T-helper 2 cell treated with Interferon-gamma antibody and Interleukin-4, amounts not matched to agents 100 ng/mL and 5 ng/mL, for 36 hours (primary cell): ENCODE measurements at places on chromosomes 3 and 15. TPM values are rescaled to one million over a fixed set of nuclear protein-coding genes. Genes with fewer than 3 reads are reported as not detected.

Gene SLC6A20
- not detected in 2 replicates for total RNA-seq

Gene AVEN
- total RNA-seq: 15.9 and 16.8 TPM in 2 replicates

Gene ZCWPW2
- 0.18 TPM in 1 of 2 replicates, not detected in the other for total RNA-seq

Gene SNX22
- 0.36 and 0.59 TPM in 2 replicates for total RNA-seq

Gene PCOLCE2
- not detected in 2 replicates for total RNA-seq

Gene LMLN
- 1.9 and 2.7 TPM in 2 replicates for total RNA-seq

Gene TLR9
- total RNA-seq: 0.25 TPM in 1 of 2 replicates, not detected in the other

Gene TRPC1
- total RNA-seq: 1.3 and 2.1 TPM in 2 replicates
